ENCODE measurements at places on chromosomes 7 and 10. TPM values are rescaled to one million over a fixed set of nuclear protein-coding genes. Genes with fewer than 3 reads are reported as not detected.

Gene TWIST1
- polyA plus RNA-seq: 0.49 TPM

Gene UNCX
- not detected for polyA plus RNA-seq

Gene LGI1
- 1.4 TPM for polyA plus RNA-seq

DNA sequence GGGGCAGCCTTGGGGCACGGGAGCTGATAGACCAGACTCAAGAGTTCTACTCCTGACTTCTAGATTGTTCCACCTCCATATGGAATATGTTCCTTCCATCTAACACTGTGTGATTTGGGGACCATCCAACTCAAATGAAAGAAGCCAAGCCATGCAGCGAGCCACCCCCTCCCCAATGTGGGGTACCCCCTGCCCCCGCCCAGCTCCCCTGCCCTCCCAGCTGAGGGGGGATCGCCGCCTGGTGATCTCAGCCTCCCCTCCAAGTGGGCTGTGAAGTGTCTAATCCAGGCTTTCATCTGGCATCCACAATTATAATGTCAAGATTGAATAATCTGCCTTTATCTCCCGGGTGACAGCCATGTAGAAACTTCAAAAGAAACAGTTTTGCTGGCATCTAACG, 246.1 kb downstream of the RPS24 start:
- DNase-seq: no peak

DNA sequence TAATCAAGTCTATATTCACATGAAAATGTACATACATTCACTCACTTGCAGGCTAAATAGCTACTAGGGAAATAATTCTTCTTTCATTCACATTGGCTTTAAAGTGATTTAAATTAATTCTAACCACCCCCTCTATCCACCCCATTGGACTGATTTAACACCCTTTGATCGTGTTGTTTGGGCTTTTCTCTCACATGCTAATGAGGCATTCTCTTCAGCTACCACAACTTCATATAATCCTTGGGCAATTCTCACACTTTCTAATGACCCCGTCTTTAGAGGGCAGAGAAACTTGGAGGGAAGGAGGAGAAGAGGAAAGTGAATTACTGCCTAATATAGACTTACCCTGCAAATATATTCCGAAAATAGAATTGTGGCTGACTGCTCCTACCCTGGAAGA, 24.6 kb downstream of the GRM3 start:
- no peak for DNase-seq

Gene GPC2
- 0.30 TPM for polyA plus RNA-seq

Gene HTR7
- polyA plus RNA-seq: 0.24 TPM

Gene TMEM236
- polyA plus RNA-seq: 0.93 TPM

DNA sequence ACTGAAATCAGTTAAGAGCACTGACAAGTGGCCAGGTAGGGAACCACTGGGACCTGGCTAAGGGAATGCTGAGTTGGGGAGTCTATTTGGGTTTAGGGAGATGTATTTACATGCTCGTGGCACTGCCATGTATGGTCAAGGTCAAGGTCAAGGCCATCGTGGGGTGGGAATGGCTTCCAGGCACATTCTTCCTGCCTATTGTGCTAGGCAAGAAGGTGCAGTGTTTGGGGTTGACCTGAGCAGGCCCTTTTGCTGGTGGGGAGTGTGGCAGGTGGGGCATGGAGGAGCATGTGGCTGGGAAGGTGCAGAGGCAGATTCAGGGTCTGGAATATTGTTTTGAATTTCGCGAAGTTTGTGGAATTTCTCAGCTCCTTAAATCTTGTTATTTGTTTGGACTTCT, 17.8 kb downstream of the FAM241B start:
- DNase-seq: no peak
